Neural crest cell (in vitro differentiated cells): ENCODE measurements at places on chromosomes 4 and X. TPM values are rescaled to one million over a fixed set of nuclear protein-coding genes. Genes with fewer than 3 reads are reported as not detected.

GRCh38 chrX:55057675-55058249 lies 17.1 kb upstream of the PAGE2B start:
- DNase-seq = peak; percentile 23

The TRAM1L1 gene
- total RNA-seq = 4.6 and 5.0 TPM in 2 replicates

The MTMR8 gene
- total RNA-seq = 4.0 and 5.3 TPM in 2 replicates

- DNase-seq = no peak
These were observed 320.7 kb upstream of the CLNK start for GRCh38 chr4:11005300-11005699.

The PDLIM5 gene
- total RNA-seq = 71.0 and 72.5 TPM in 2 replicates

GRCh38 chrX:52574416-52575275 lies 57.8 kb upstream of the XAGE1B start:
- peak; percentile 44 for DNase-seq

The SMIM43 gene
- 0.25 and 0.51 TPM in 2 replicates for total RNA-seq

The HSFX3 gene
- not detected in 2 replicates for total RNA-seq

GRCh38 chr4:97238956-97239666 lies 904.2 kb downstream of the STPG2 start:
- no peak for DNase-seq

- DNase-seq = no peak
These were observed 141.7 kb downstream of the HHIP start for GRCh38 chr4:144787365-144788258.

- no peak for DNase-seq
These were observed 452.3 kb upstream of the GALNT7 start for GRCh38 chr4:172716291-172716690.

DNA sequence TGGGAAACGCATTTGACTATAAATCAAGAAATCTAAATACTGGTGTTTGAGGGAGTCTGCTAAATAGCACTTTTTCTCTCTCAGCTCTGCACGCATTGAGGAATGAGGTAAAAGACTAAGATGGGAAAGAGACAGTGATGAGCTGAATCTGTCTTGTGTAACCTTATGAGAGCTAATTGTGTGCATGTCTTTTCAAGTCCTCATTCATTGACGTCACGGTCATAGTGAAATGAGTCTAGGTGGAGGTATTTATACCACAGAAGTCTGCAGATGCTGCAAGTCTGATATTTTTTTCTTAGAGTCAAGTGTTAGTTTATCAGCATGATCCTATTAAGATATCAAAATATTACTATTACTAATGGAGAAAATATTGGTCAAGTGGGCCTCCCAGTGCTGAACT lies 361.5 kb upstream of the HS3ST1 start:
- DNase-seq = no peak

- no peak for DNase-seq
These were observed 130.7 kb upstream of the GPRIN3 start for GRCh38 chr4:89438102-89438831.

GRCh38 chrX:68550193-68550592 lies 51.3 kb downstream of the YIPF6 start:
- no peak for DNase-seq

- DNase-seq = no peak
These were observed 123.2 kb upstream of the SCML1 start for GRCh38 chrX:17613979-17614588.

DNA sequence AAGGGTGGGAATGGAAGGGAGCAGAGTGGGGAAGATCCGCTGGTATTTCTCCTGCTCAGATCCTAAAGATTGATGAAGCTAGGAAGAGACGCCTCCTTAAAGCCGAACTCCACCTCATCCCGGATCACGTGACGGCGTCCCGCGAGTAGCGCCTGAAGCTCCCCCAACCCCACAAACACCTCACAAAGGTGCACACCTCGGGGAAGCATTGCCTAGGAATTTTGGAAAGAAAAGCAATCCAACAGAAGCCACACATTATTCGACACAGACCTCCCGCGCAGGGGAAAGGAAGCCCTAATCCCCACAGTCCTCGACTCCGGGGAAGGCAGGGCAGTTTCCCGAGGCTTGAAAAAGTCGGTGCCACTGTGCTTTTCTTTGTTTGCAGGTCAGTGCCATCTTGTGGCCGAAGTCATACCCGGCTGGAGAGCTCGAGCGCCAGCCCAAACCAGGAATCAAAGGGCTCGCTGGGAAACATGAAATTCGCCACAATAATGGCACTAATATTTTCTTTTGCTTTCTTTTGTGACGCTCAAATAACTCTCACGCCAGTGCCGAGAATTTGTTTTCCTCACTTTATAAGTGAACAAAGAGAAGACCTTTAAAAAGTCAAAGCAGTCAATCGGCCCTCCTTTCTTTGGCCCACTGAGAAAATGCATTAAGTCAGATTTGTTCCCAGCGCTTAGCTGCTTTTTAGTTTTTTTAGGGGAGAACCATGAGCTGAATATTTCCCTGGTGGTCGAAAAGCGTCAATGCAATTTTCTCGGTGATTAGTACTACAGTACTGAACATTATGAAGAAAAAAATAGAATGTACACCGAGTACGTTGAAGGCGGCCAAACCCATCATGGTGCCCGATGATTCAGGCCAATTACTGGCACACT lies at the start of gene NPY1R:
NPY1R (minus strand) TSS at position 71 of the 881 bp plus-strand sequence. CDS start 6,042 bp downstream, outside the sequence.
- DNase-seq = peak; percentile 68

The UGT2B10 gene
- total RNA-seq = not detected in 2 replicates

- no peak for DNase-seq
These were observed 58.9 kb upstream of the SPP1 start for GRCh38 chr4:87916626-87917025.

DNA sequence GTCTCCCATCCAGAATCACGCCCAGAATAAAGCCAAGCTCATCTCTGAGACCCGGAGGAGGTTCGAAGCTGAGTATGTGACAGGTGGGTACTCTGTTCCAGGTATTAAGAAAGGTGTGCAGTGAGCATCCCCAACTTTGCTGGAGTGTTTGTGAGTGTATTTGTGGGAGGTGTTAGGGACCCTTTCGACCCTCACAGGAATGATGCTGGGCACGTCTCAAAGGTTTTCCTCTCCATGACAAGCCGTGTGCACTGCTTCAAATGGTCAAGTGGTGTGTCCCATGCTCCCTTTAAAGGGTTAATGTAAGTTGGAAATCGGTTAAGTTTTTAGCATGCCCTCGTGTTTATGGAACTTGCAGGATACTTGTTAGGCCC lies 442 bp downstream of the MOSPD2 start:
- no peak for DNase-seq

DNA sequence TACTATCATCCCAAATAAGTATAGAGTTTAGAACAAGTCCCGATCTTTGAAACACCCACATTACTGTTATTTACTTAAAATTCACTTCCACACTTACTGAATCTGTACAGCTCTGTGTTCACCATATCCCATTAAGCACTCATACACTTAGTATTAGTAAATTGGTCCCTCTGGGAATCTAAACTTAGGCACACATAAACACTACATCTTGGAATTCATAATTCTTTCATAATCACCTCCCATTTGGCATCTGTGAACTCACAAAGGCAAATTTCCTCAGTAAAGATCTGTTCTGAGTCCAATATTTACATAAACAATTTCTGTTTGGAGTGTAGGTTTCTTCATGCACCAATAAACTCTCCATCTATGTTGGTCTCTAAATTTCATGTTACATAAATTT lies 52.6 kb upstream of the PPARGC1A start:
- no peak for DNase-seq

- DNase-seq = no peak
These were observed 16.0 kb upstream of the FAM149A start for GRCh38 chr4:186088523-186088922.

The DLG3 gene
- 54.3 and 65.6 TPM in 2 replicates for total RNA-seq

GRCh38 chr4:142512161-142512560 lies 333.9 kb downstream of the INPP4B start:
- no peak for DNase-seq

DNA sequence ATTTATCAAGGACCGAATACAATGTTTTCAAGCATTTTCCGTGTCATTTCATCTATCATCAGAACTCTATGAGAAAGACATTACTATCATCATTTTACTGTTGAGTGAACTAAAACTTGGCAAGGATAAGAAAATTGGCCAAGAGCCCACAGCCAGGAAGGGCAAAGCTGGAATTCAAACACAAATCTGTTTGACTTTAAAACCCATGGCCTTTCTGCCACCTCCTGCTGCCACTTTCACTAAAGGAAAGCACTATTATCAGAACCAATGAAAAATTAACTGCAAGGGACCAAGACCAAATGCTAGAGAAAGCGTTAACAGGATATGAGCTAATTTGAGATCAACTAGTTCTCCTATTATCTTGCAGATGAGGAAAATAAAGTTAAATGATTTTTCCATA lies 2759.2 kb downstream of the ARAP2 start:
- DNase-seq = no peak

The IQSEC2 gene
- 0.96 and 1.7 TPM in 2 replicates for total RNA-seq

DNA sequence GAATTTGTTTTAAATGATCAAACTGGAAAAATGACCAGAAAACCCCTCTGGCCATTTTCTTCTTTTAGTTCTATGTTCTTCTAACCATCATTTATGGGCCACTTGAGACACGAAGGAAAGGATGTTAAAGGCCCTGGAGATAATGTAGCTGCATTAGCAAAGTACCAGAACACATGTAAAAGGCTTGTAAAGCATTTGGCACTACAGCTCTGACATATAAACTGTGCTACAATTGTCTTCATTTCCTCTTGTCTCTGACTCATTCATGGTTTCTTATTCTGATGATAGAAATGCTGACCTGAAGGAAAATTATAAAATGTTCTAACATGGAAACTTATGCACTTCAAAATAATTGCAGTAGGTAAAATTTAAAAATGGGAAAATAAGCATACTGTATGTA lies 388.7 kb downstream of the FAT4 start:
- no peak for DNase-seq

The DDX60 gene
- total RNA-seq = 2.1 and 3.7 TPM in 2 replicates

DNA sequence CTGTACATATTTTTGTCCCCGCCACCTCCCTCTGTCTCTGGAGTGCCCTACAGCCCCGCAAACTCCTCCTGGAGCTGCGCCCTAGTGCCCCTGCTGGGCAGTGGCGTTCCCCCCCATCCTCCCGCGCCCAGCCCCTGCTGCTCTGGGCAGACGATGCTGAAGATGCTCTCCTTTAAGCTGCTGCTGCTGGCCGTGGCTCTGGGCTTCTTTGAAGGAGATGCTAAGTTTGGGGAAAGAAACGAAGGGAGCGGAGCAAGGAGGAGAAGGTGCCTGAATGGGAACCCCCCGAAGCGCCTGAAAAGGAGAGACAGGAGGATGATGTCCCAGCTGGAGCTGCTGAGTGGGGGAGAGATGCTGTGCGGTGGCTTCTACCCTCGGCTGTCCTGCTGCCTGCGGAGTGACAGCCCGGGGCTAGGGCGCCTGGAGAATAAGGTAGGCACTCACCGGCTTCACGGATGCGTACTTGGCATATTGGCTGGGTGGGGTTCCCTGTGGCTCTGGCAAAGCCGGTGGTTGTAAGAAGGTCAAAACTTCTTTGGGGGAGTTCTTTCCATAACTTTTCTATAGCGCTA lies 653 bp downstream of the HHIP start:
- DNase-seq = peak; percentile 31

- no peak for DNase-seq
These were observed 19.9 kb downstream of the IQSEC2 start for GRCh38 chrX:53261355-53261972.
